ENCODE measurements at places on chromosomes 2 and 18.

- DNase-seq = no peak
Measured at GRCh38 chr2:233973786-233974185, 56.6 kb downstream of the TRPM8 start.

DNA sequence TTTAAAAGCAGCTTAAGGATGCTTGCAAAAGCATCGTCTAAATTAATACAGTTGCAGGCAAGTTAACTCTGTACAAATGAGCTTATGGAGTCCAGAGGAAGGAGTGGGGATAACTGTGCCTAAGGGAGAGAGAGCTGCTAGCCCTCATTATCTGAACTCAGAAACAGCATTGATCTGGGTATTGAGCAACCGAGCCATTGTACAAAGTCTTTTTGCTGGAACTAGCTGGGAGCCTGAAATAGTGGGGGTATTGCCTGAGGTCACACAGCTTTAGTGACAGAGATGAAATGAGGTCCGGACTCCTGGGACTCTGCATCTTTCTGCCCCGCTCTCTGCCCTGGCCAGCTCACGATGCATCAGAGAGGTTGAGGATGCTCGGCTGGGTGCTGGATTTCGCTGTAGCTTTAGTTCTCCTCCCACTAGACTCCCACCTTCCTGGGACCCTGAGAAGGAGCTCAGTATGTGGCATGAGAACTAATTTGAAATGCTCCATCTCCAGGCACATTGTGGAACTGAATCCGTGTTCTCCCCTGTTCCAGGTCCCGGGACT lies 67.5 kb upstream of the ATG16L1 start:
- no peak for DNase-seq

GRCh38 chr2:71643674-71644357 lies 190.5 kb downstream of the DYSF start:
- no peak for DNase-seq

DNA sequence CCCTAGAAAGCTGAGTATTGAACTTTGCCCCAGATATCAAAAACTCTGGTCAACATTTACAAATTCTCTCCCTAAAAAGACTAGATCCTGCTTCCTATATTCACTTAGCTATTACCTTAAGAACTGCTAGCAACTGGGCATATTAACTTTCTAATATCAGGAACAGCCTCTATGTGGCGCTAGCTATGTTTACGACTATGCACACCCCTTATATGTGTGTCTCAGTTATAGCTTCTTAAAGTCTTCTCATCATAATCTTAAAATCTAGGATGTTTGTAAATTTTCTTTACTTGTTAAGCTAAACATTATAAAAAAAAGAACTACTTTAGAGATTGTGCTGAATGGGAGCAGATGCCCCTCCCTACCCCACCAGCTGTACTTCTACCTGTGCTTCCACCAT lies 1.7 kb upstream of the STAMBP start:
- DNase-seq = no peak

GRCh38 chr2:7270011-7270431 lies 352.8 kb downstream of the RNF144A start:
- DNase-seq = no peak

GRCh38 chr2:168673265-168674189 lies 128.9 kb upstream of the NOSTRIN start:
- no peak for DNase-seq

Data from stimulated activated CD8-positive, alpha-beta memory T cell treated with anti-CD3 and anti-CD28 coated beads, Interleukin-12 subunit alpha, Interleukin-12 subunit beta, amount 100 ng/mL, for 4 hours (primary cell).